ENCODE measurements at places on chromosomes 16 and 17. TPM values are rescaled to one million over a fixed set of nuclear protein-coding genes. Genes with fewer than 3 reads are reported as not detected.

GRCh38 chr16:85991856-85992255 lies 92.9 kb downstream of the IRF8 start:
- DNase-seq = no peak

GRCh38 chr17:72497915-72498314 lies 377.1 kb downstream of the SOX9 start:
- DNase-seq = no peak

GRCh38 chr16:89446136-89446974 lies 44.0 kb downstream of the ANKRD11 start:
- no peak for DNase-seq

The GUCY2D gene
- total RNA-seq = not detected

The CACNG4 gene
- total RNA-seq = not detected

DNA sequence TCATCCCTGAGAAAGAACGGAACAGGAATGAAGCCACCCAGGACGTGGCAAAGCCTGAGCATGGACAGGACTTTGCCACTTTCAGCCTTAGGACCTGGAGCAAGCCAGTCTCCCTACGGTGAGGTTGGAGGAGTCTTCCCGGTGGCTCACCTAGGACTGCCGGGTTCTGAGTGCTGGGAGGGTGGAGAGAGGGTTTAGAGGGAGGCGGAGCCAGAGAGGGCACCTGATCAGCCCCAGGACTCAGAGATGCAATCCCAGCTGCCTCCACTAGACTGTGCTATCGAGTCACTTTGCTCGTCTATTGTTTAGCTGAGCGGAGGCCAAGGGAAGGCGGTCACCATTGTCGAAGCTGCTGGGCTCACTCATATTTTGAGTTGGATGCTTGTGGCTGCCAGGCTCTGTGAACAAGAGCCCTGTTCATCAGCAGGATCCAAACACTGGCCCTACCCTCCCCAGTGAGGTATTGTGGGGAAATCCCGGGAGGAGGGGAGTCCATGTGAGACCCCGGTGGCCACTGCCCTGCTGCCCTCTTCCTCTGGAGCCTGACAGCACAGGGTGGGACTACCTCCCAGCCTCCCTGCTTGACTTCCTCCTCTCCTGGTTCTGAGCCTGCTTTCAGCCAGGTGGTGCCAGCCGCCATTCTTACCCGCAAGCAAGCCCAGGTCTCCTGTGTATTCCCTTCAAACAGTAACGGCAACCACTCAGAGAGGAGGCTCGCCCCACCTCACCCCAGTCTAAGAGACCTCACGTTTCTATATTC lies 7.0 kb downstream of the KRT14 start:
- DNase-seq = peak; percentile 84

DNA sequence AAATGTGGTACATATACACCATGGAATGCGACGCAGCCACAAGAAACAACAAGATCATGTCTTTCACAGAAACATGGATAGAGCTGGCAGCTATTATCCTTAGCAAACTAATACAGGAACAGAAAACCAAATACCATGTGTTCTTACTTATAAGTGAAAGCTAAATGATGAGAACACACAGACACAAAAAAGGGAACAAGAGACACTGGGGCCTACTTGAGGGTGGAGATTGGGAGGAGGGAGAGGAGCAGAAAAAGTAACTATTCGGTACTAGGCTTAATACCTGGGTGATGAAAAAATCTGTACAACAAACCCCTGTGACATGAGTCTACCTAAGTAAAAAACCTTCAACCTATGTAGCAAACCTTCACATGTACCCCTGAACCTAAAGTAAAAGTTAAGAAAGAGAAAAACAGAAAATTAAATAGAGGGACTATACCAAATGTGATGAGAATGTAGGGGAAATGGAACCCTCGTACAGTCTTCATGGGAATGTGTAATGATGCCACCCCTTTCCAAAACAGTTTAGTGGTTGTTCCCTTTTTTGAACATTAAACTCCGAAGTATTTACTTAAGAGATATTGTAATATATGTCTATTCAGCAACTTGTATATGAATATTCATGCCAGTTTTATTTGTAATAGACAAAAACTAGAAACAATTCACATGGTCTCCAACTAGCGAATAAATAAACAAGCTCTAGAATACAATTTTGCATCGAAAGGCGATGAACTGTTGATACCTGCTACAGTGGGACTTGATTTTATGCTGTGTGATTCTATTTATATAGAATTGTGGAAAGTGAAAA lies 33.9 kb downstream of the AHSP start:
- DNase-seq = no peak

DNA sequence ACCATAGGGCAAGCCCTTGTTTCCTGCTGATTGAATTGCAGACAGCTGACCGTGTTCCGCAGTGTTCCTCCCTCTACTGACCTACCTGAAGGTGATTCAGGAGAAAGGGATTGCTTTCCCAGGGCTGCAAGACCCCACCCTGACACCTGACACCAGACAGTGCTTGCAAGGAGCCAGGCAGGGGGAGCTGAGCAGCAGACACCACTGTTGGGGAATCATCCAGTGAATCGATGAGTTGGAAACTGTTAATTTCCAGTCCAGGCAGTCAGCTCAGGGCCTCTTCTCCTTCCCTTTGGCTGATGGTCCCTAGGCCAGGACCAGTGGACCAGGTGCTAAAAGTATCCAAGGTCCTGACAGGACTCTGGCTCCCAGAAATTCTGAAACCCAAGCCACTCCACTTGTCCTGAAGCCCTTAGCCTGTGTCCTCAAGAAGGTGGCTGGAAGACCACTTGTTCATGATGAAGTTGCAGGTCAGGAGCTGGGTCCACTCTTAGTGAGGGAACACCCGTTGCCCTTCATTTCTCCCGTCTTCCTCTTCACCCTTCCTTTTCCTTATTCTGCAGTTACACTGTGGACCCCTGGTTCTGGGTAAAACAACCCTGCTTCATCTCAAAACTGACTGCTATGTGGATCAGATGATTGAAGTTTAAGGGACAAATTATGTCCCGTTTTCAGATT lies 9.5 kb upstream of the UNK start:
- DNase-seq = peak; percentile 45

- no peak for DNase-seq
These were observed 937.6 kb upstream of the EEF2KMT start for GRCh38 chr16:6035161-6035560.

- DNase-seq = no peak
These were observed 40.6 kb downstream of the STH start for GRCh38 chr17:46039592-46040186.

The PRKCB gene
- total RNA-seq = 0.16 TPM

- DNase-seq = no peak
These were observed 226.0 kb upstream of the GSE1 start for GRCh38 chr16:85387171-85387507.

DNA sequence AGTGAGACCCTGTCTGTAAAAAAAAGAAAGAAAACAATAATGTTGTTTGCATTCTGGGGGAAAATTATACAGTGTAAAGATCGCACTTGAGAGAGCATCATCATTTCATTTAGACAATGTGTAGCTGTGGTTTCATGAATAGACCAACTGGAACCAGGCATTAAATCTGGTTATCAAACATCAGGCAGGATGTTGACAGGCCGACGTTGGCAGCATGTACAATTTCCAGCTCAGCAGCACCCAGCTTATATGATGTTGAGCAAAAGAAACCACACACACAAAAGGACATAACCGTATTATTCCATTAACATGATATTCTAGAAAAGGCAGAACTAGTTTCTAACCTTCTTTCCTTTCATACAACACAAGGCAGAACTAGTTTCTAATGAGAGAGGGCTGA lies 5.8 kb downstream of the MARVELD3 start:
- no peak for DNase-seq

The CIBAR2 gene
- not detected for total RNA-seq

The ADAP2 gene
- 0.90 TPM for total RNA-seq

DNA sequence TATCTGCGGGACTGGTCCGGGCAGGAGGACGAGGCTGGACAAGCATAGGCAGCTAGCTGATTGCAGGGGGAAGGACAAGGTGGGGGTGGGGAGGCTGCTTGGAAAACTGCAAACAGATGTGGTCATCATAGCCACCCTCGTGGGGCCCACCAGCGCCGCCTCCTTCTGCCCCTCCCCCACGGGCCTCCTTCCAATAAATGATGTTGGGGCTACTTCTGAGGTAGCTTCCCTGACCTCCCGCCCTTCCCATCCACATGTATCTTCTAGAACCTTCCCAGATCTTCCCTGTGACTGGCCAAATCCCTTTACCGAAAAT lies 12.3 kb upstream of the CDC42EP4 start:
- no peak for DNase-seq

DNA sequence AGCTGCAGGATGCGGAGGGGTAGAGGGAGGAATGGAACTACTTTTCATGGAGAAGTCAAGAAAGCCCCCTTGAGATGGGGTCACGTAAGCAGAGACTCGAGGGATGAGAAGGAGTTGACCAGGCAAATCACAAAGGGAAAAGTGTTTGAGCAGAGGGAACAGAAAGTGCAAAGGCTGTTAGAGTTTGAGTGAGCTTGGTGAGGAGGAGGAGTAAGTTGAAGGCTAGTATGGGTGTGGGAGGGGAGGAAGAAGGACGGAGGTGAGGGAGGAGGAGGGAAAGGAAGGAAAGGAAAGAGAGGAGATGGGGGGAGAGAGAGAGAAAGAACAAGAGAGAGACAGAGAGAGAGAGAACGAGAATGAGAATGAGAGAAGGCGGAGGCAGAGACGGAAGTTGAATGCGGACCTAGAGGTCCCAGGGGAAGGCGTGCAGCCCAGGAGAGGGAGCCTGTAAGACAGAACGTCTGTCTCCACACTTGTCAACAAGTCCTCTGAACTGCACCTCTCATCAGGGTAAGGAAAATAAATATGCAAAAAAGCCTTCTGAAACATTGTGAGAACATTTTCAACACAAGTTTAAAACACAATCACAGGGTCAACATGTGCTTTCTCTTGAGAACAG lies 279.8 kb upstream of the EEF2KMT start:
- DNase-seq = no peak

GRCh38 chr16:50448522-50448921 lies 79.7 kb upstream of the BRD7 start:
- DNase-seq = no peak

The C16orf96 gene
- not detected for total RNA-seq

The RSKR gene
- 4.3 TPM for total RNA-seq

DNA sequence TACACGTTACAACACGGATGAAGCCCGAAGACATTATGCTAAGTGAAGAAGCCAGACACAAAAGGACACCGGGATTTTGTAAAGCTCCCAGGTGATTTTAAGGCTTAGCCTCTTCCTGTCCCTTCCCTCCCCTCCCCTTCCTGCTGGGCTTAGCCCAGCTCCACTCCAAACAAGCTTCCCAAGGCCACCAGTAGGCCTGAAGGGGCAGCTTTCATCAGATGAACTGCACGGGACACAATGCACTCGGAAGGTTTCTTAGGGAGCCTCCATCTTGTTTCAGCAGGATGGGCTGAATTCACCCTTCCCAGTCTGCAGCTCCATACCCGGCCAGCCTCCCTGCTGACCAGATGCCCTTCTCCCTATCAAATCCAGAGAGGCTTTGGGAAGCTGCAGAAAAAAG lies 10.4 kb downstream of the MEFV start:
- no peak for DNase-seq

DNA sequence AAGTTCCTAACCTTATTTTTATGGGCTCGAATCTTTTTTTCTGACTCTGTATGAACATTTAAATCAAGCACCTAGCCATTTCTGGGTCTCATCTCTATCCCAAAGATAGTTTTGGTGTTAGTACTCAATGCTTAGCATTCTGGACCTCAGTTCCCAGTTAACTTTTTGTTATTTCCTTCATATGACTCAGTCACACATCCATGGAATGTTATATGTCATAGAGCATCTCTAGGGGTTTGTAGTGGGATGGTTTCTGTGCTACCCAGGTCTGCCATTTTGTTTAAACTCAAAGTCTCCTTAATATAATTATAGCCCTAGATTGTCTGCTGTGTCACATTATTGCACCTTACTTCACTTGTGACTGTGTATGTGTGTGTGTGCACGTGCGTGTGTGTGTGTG lies 90.1 kb downstream of the EFCAB13 start:
- DNase-seq = no peak

DNA sequence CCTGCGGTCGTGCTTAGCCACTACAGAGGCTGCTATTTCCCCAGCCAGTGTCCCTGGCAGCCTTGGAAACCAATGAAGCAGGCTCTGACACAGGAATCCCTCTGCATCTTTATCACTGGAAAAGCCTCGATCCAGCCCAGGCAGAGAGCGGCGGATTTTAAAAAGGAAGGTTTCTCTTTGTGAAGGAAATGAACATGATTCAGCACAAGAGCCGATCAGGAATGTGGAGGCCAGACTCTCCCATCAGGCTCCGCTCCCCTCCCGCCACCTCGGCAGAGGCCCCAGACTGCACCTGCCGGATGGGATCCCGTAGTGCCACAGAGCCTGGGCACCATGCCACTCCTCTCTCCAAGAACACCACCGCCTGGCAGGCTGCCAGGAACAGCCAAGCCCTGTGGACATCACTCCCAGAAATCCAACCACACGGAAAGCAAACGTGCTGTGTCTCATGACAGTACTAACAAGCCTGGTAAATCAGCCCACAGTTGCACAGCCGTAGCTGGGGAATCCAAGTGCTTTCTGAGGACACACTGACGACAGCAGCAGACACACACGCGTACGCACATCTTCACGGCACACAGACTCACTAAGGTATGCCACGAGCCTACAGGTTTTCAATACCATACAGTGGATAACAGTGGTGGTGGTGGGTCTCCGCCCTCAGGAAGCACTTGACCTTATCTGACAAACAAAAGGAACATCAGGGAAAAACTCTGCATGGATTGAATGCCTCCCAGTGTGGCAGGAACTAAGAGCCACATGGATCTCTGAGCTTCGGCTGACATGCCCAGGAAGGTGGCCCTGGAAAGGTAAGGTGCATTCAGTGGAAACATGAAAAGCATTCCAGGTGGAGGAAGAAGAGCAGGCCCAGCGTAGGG lies 5.4 kb downstream of the LRRC75A start:
- DNase-seq = peak; percentile 77

- DNase-seq = no peak
These were observed 15.9 kb downstream of the VEZF1 start for GRCh38 chr17:57972151-57972550.

DNA sequence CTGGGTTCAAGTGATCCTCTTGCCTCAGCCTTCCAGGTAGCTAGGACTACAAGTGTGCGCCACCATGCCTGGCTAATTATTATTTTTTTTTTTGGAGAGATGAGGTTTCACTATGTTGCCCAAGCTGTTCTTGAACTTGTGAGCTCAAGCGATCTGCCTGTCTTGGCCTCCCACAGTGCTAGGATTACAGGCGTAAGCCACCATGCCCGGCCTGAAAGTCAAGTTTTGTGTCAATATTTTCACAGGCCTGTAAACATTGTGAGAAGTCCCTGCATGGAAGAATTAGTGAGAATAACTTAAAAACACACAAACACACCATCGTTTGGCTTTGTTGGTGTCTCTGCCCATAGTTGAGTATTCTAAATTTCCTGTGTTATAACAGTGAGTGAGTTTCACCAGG lies 22.2 kb downstream of the NUP85 start:
- DNase-seq = no peak

The HSD17B1 gene
- total RNA-seq = 4.7 TPM

DNA sequence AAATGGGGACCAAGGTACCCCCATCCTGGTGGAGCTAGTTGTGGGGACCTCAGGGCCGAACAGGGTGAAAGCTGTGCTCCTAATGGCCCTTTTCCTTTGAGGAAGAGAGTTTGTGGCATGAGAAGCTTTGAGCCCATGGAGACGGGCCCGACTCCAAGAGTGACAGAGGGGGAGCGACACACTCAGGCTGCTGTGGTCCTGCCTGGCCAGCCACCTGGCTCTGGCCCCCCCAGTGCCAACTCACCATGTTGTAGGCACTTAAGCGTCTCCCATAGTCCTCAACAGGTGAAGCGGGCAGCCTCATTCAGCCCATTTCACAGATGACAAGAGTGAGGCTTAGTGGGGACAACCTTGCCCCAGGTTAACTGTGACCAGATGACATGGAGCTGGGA lies 1.6 kb downstream of the IL21R start:
- no peak for DNase-seq

- DNase-seq = peak; percentile 91
These were observed 58.0 kb downstream of the ASIC2 start for GRCh38 chr17:33234930-33235685.
